ENCODE measurements at places on chromosomes 4 and X.

- DNase-seq, result no peak
Observed at GRCh38 chr4:11209826-11210225, 218.9 kb downstream of the HS3ST1 start.

- DNase-seq, result no peak
Observed at GRCh38 chr4:109395694-109396093, 37.9 kb upstream of the SEC24B start.

DNA sequence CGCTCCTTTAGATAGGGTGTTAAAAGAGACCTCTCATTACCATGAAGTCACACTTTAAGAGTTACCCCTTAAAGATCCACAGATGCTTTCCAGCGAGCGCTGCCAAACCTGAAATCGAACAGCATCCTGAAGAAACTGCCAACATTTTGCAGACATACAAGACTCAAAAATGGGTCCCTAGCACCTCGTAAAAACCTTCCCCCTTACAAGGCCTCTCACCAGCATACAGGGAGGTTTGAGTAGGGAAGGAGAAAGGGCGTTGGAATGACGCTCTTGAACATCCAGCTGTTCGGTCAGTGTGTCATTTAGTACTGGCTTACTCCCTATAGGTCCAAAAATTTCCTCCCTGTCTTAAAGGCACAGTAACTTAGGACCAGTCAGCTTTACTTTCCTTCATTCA lies 45.3 kb upstream of the PGRMC1 start:
- DNase-seq, result no peak

DNA sequence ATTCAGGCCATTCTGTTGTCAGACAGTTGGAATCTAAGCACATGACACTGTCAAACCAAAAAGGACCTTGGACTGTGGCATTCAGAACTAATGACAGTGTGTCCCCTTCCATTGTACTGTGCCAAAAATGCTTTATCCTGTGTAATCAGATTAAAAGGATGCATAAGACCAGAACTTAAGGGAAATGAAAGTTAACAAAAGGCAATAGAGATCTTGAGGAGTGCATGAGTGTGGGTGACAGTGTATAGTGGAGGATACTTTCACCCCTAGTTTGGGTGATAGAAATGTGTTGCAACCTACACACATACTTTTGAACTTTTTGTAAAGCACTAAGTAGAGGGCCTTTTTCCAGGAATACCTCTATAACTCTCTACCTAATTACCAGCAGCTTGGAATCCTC lies 4.5 kb downstream of the CYSLTR1 start:
- no peak for DNase-seq

- DNase-seq, result peak; percentile 70
Observed at GRCh38 chr4:183499389-183499788, 5.5 kb upstream of the ING2 start.

GRCh38 chrX:37332987-37333658 lies 16.0 kb upstream of the PRRG1 start:
- DNase-seq, result no peak

GRCh38 chr4:165222651-165222994 lies 15.3 kb downstream of the KLHL2 start:
- no peak for DNase-seq

DNA sequence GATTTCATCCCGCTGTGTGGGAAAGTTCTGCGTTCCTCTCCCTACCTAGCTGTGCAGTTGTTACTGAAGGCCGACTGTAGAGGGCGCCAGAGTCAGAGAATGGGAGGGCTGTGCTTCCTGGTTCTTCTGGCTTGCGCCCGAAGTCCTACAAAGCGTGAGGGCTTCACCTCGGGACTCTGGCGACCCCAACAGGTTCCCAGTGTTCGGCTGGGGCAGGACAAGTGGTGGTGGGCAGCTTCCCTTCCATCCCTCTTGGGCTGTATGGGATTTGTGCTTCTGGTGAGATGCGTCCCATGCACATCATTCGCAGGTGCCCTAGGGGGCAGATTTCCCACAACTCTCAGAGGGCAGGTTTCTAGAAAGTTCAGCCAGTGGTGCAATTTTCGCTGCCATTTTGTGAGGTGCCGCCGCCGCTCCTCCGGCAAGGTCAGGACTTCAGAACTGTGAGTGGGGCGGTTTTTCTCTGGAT lies 27.3 kb downstream of the CT45A1 start:
- DNase-seq, result no peak

- DNase-seq, result peak; percentile 0
Observed at GRCh38 chr4:146742416-146742815, 103.7 kb downstream of the POU4F2 start.

DNA sequence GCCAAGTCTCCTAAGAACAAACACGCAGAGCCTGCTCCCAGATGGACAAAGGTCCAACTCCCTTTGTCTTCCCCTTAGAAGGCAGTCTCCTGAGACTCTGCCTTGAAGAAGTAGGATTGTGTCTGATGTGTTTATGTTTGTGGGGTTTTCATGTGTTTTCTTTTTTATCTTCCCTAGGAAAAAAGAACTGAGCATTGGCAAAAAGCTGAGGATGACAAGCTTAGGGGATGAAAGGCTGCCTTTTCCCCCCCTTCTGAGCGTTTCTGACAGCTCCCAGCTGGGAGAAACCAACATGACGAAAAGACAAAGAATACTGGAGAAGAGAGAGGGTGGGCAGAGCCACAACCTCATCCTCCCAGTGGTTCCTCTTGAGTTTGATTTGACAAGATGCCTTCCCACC lies 181.1 kb downstream of the EVC2 start:
- DNase-seq, result no peak

DNA sequence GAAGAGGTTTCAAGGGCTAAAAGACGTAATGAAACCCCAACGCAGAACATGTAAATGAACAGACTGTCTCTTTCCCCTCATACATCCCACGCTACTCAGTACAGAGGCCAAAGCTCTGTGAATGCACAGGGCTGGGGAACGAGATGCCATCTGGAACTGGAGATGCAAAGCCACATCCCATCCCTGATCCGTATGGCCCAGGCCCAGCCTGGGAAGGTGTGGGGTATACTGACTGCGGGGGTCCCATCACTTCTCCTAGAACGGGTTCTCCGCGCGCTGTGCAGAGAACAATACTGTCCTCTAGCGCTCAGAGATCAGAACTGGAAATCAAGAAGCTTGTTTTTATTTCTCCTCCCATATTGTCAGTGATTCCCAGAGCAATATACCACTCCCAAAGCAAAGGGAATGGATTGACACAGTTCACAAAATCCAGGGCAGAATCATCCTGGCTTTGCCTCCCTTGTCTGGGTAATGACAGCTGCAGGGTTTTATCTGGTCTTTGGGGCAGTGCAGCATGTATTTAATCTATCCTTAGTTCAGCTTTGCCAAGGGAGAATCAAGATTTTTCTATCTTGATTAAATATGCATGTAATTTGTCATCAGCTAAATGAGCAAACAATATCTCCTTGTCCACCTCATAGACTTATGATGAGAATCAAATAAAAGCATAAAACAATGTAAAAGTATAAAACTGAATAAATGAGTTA lies 47.3 kb upstream of the TLR3 start:
- DNase-seq, result peak; percentile 53

GRCh38 chr4:70754990-70755688 lies 33.4 kb downstream of the RUFY3 start:
- DNase-seq, result no peak

DNA sequence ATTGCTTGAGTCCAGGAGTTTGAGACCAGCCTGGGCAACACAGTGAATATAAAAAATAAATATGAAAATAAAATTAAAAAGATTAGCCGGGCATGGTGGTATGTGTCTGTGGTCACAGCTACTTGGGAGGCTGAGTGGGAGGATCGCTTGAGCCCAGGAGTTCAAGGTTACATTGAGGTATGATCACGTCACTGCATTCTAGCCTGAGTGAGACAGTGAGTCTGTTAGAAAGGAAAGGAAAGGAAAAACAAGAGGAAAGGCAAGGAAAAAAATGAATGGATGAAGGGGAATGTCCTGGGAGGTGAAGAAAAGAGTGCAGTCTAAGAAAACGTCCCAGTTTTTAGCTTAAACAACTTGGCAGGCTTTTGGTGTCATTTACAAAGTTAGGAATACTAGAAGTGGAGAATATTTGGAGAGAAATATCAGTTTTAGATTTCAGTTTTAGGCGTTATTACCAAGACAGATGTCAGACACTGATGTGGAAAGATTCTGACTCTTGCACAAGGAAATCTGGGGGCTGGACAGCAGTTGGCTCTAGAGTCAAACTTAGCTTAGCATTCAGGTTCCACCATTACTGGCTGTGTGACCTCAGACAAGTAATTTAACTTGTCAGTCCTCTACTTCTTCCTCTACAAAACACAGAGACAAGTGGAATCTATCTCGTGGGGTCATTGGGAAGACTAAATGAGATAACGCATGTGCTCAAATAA lies 139.0 kb downstream of the TSPAN5 start:
- DNase-seq, result no peak

Data from DMS53 (cell line).